ENCODE measurements at places on chromosomes 2 and 18.

DNA sequence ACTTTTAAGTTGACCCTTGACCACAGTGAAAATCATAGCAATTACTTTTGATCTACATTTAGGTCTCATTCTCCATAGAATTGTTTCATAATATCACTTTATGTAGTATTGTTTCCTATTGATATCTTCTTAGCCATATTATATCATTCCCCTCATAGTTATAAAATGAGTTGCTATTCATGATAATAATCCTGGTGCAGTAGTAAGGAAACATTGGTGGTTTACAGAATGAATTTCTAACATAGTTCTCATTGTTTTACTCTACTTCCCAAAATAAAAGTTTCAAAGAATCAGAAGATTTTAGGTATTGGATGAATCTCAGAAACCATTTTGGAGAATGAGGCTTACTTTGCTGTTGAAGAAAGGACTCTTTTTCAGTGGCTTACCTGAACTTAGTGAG is 246.0 kb downstream of the PARD3B start:
- DNase-seq, result no peak

DNA sequence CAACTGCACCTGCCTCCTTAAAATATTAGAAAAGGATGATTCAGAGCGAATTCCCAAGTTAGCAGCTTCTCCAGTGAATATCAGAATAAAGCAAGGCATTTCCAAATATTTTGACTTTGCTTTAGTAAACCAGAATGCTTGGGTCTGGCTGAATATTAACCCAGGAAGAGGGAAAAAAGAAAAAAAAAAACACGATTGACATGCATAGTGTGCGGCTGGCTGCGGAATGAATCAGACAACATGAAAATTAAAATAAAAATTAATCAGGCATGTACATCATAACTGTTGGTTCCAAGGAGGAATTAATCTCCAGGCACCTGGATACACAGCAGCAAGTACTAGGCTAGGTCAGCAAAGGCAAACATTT is 105.8 kb upstream of the NCKAP5 start:
- no peak for DNase-seq

DNA sequence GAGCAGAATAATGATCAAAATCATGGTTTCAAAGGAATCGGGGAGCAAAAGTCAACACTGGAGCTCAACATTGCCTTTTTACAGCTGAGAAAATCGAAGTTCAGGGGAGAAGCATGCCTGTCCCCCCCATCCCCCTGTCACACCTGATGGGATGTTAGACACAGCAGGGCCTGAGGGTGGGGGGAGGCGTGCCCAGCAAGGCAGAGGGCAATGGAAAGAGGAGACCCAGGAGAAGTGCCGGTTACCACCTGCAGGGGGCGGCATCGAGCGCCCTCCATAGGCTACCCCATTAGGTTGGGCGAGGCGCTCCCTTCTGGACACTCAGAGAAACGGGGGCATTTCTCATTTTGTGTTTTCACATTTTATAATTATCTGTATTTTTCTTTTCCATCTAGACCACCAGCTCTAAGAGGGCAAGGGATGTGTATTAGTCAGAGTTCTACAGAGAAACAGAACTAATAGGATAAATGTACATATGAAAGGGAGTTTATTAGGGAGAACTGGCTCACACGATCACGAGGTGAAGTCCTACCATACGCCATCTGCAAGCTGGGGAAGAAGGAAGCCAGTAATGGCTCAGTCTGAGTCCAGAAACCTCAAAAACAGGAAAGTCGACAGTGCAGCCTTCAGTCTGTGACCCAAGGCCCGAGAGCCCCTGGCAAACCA is 271.3 kb downstream of the LRATD1 start:
- DNase-seq, result peak; percentile 38

- no peak for DNase-seq
These were observed 487.2 kb downstream of the BCL11A start for GRCh38 chr2:60066096-60066839.

- DNase-seq, result no peak
These were observed 133.2 kb downstream of the ACKR3 start for GRCh38 chr2:236702657-236703372.

GRCh38 chr2:226792155-226792881 is 7.3 kb downstream of the IRS1 start:
- no peak for DNase-seq

DNA sequence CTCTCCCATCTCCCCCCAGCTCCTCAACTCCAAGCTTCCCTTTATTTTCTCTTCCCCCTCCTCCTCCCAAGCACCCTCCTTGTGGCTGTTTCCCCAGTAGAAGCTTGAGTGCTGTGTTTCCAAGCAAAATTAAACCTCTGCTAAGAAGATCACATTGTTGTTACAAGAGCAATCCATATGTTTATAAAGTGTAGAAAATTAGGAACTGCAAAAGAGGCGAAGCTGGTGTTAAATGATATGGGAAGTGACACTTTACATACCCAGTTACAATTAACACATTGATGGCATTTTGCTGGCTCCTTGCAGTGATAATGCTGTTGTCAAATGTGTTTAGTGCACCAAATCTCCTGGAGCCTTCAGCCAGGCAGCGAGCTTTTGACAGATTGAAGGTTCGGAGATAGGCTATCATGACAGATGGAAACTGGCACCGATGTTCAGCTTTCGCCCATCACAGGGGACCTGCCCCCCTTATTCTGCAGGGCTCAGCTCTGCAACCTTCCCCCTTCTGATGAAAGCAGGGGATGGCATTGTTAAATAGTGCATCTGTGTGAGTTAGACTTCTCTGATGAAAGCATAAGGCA is 259.8 kb upstream of the ATP5MC3 start:
- DNase-seq, result no peak

GRCh38 chr2:15766303-15766861 is 174.0 kb upstream of the MYCN start:
- no peak for DNase-seq

DNA sequence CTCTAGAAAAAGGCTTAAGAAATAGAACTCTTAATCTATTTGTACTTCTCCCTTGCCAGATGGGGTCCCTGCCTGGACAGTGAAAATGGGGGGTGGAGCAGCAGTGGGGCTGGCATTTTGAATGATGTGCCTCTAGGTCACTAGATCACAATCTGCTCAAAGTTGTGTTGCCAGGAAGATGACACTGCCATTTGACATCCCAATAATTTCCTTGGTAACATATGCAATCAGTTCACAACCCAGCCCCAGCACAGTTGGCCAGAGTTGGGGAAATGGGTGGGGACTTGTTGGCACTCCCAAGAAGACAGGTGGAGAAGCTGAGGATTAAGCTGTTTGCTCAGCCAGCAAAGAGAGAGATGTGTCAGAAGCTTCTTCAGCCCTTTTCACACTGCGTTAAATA is 558.3 kb upstream of the KLHL29 start:
- no peak for DNase-seq

DNA sequence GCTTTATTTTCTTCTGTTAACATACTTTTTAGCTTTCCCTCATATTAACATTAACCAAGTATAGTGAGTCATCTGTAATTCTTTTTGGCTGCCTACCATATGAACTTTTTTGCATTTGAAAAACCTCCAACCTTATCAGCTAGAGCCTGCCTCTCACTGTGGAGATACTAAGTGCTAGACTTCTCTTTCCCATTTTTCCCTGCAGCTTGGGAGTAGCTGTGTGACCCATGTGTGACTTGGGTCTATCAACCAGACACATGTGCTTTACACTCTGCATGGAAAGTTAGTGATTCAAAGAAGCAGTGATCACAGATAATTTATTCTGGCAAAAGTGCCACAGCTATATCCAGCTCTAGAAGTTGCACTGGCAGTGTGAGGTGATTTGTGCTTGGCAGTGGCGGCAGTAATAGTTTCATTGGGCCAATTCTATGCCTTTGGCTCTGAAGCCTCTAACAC is 36.3 kb downstream of the PREPL start:
- DNase-seq, result no peak

DNA sequence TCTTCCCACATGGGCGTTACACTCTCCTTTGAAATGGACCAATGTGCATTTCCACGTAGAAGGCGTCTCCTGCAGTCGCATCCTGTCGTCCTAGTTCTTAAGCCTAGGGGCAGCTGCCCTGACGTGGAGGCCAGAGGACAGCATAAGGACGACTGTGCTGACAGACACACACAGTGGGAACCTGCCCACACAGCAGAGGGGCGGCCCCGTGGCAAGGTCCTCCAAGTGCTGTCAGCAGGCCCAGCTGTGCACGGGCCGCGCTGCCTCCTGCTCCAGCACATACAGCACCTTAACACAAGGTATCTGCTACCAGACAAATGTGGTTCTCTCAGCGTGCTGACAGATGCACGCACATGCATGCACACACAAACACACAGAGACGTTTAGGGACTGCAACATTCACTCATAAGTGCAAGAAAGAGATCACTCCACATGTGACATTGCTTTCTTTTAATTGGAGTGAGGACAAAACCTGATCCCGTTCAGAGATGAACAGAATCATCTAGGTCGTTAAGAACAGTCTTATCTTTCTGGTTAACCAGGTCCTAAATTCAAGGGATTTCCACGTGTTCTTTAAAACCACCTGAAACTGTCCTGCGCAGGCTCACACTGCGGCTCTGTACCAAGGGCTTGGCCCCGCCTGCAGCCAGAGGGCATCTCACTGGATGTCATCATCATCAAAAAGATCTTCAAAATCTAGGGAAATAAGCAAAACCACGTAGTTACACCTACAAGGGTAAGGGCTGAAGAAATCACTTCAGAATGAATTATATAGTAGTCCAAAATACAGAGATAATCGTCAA is 5.5 kb downstream of the COPS9 start:
- peak; percentile 7 for DNase-seq

Data from activated naive CD4-positive, alpha-beta T cell treated with anti-CD3 and anti-CD28 coated beads, Interleukin-2, amount 50 U/mL, for 16 hours (primary cell).